ENCODE measurements at places on chromosomes 11 and 22.
A peak's percentile ranks its signal among the peaks of the same experiment; 100 is the strongest.

GRCh38 chr11:108486828-108487227 is 11.4 kb downstream of the POGLUT3 start:
- DNase-seq, result no peak

- DNase-seq, result no peak
Measured at GRCh38 chr11:128662960-128663359, 30.9 kb upstream of the FLI1 start.

- DNase-seq, result peak; percentile 27
Measured at GRCh38 chr11:124586238-124586860, 16.6 kb downstream of the OR8A1 start.

DNA sequence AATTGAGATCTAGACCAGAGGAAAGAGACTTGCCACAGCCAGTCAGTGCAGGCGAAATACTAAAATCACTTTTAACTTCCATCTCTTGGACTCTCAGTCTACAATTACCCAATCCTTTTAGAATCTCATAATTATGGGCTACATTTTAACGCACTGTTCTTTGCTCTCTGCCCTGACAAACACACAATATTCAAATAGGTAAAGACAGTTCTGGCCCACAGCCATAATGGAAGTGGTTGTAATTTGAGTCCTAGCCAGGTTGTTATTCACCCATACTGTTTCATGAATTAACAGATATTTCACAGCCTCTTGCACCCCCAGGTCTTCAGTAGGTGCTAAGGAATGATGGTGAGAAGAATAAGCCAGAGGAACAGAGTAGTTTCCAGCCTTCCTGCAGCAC is 830 bp downstream of the C11orf97 start:
- DNase-seq, result no peak

DNA sequence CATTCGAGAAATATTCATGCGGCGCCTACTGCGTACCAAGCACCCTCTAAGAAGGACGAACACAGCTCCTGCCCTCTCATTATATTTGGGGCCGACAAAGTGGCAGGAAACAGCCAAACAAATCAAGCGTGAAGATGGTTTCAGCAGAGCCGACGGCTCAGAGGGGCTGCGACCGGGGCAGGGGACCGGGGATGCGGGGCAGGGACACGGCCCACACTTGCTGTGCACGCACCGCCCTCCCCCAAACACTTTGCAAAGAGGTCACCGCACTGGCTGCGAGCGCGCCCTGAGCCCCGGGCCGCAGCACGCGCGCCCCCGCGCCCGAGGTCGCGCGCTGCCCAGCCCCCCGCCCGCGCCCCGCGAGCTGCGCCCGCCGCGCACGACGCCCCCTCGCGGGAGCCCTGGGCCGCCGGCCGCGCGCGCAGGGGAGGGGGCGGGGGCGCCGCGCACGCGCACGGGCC is 255 bp upstream of the SYNGR1 start:
- no peak for DNase-seq

DNA sequence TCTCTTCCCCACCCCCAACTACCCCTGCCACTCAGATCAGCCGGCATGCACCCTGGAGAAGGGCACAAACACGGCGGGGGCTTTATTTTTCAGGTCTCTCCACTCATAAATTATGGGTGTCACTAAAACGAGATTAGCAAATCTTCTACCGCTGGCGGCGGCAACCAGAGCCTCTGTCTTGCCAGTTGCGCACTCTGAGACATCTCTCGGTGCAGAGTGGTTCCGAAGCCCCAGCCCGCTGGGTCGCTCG is 125.3 kb upstream of the C11orf58 start:
- no peak for DNase-seq

DNA sequence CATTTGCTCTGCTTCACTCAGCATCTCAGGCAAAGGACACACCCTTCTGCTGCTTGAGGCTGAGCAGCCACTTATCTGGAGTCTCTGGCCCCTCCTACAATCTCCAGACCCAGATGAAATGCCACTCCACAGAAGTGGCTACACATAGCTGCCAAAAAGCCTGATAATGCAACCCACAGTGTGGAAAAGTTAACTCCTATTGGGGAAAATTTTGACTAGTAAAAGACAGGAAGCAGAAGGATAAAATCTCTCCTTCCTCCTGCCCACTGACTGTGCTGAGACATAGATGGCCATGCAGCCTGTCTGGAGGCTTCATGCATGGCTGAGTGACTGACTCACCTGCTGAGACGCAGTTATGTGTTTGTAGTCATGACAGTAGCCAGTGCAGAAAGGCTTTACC is 92.3 kb upstream of the TEAD1 start:
- peak; percentile 96 for DNase-seq

DNA sequence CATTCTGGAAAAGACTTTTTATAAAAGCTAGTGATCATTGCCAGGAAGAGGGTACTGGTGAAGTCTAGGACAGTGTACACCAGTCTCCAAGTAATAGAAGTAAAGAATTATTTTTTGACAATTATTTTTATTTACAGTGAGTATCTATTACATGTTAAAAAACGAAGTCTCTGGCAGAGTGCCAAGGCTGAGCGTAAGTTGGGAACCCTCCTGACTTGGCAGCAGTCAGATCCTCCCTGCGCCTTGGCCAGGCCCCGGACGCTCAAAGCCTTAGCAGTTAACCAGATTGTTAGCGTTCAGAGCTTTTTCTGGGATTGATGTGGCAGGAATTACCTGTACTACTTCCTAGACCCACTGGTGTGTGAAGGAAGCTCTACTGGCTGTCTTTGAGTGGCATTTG is 38.1 kb upstream of the CTTN start:
- no peak for DNase-seq

- DNase-seq, result no peak
Measured at GRCh38 chr11:49208006-49208721, at the start of gene FOLH1. FOLH1 (minus strand) TSS chr11:49208602; CDS start chr11:49208409, 193 bp downstream.

- DNase-seq, result no peak
Measured at GRCh38 chr11:117517097-117517496, 189.4 kb downstream of the CEP164 start.

- no peak for DNase-seq
Measured at GRCh38 chr22:37326726-37327125, 44.4 kb downstream of the CYTH4 start.

DNA sequence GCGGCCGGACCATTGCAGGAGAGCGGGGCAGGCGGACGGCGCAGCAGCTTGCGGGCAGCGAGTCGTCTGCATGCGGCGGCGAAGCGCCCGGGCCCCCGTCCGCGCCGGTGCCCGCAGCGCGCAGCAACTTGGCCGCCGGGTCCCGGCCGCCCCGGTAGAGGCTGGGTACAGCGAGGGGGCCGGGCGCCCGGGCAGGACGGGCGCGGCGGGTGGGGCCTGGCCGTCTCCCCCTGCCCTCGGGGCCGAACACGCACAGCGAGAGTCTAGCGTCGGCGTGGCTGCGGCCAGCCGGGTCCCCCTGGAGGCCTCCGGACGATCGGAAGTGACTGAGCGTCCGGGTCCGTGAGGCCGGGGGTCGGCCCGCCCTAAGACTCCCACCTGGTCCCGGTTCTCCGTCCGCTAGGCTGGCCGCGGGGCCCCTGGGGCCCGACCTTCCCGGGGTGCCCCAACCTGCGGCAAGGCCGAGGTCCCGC is 775 bp upstream of the TRABD start:
- DNase-seq, result no peak

GRCh38 chr11:61068581-61068980 is 33.7 kb upstream of the CD5 start:
- DNase-seq, result no peak

DNA sequence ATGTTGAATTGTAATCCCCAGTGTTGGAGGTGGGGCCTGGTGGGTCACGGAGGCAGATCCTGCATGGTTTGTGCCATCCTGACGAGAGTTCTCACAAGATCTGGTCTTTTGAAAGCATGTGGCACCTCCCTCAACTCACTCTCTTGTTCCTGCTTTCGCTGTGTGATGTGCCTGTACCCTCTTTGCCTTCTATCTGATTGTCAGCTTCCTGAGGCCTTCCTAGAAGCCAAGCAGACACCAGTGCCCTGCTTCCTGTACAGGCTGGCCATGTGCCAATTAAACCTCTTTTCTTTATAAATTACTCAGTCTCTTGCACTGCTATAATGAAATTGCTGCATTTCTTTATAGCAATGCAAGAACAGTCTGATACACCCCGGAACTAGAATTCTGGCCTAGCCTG is 13.1 kb downstream of the PTPN5 start:
- no peak for DNase-seq

- no peak for DNase-seq
Measured at GRCh38 chr22:35758394-35758793, 40.7 kb downstream of the APOL5 start.

GRCh38 chr22:42222140-42222539 is 48.3 kb downstream of the TCF20 start:
- DNase-seq, result no peak

- DNase-seq, result no peak
Measured at GRCh38 chr11:34988294-34989255, 72.2 kb downstream of the PDHX start.

- DNase-seq, result peak; percentile 73
Measured at GRCh38 chr22:37747080-37747714, 50.3 kb downstream of the TRIOBP start.

GRCh38 chr22:32874976-32875375 is 73.5 kb downstream of the TIMP3 start:
- DNase-seq, result no peak
